ENCODE measurements at places on chromosomes 12 and 14. TPM values are rescaled to one million over a fixed set of nuclear protein-coding genes. Genes with fewer than 3 reads are reported as not detected.

DNA sequence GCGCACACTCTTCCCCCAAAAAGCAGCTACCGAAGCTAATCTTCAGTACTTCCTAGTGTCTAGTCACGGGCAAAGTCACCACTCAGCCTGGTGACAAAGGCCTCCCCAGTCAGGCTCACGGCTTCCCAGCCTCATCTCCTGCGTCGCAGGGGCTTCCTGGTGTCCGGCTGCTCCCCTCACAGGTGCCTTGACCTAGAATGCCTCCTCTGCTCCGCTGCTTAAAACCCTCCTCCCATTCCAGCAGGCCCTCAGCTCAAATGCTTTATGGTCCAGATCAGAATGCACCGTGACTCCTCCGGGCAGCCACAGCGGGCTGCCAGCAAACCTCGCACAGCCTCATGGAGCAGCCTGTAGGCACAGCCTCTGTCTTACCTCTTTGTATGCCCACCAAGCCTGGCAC, 53.1 kb downstream of the PRIMA1 start:
- DNase-seq, result no peak

GRCh38 chr14:92471919-92472318, 41.7 kb upstream of the RIN3 start:
- no peak for DNase-seq

DNA sequence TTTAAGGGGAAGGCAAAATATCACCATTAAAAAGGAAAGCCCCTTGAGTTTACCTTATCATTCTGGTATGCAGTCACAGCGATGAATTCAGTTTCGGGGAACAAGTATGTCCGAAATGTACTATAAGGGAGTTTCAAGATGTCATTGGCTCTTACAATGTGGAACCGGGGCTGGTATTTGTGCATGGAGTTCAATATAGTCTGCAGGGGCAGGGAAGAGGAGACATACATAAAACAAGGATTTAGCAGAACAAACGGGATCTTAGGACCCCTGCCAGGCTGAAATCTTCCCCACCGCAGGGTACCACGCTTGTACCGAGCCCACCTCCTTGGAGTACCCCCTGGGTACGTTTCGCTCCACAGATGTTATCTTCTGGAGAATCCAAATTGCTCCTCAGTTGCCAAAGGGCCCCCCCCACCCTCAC, 4.5 kb downstream of the TBX3 start:
- DNase-seq, result no peak

GRCh38 chr14:88503754-88504406, 50.9 kb downstream of the PTPN21 start:
- DNase-seq, result no peak

GRCh38 chr12:117679776-117680175, 289.0 kb downstream of the KSR2 start:
- DNase-seq, result no peak

- no peak for DNase-seq
These were observed 22.7 kb downstream of the FRMD6 start for GRCh38 chr14:51674294-51675002.

DNA sequence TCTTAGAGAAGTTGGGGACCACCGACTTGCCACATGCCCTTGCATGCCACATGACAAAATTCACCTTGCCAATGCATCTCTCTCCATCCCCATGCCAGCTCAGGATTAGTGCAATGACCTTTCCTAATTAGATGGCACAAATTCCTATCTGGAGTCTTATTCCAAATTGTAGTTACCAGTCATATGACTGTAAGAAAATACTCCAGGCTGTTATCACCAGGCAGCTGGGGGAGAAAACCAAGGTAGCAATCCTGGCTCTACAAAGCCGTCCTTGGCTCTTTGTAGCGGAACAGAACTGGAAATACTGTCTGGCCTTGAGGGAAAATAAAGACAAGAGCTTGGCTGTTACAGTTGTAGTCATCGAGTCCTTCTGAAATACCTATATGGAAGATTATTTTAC, 208.5 kb upstream of the DIO2 start:
- no peak for DNase-seq

- no peak for DNase-seq
These were observed 7.2 kb upstream of the GPR84 start for GRCh38 chr12:54371328-54372112.

- no peak for DNase-seq
These were observed 65.9 kb downstream of the RERG start for GRCh38 chr12:15155271-15155670.

- DNase-seq, result no peak
These were observed 376.0 kb downstream of the ALG10 start for GRCh38 chr12:34398366-34398705.

DNA sequence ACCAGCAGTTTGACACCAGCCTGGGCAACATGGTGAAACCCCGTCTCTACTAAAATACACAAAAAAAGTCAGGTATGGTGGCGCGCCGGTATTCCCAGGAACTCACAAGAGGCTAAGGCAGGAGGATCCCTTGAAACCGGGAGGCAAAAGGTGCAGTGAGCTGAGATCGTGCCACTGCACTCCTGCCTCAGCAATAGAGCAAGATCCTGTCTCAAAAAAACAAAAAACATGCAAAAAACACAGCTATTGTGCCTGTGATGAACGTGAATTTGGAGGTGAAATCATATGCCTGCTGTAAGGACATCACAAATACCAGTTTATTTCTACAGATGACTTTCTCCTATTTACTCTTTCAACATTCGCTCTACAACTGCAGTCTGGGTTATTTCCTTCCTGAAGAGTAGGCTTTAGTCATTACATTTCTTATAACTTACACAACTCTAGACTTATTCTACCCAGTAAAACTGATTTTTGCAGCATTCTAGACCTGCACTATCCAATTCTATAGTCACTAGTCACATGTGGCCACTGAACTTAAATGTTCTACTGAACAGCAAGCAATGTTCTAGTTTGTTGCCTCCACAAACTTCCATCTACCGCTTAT, 48.3 kb downstream of the HNRNPC start:
- DNase-seq, result no peak

DNA sequence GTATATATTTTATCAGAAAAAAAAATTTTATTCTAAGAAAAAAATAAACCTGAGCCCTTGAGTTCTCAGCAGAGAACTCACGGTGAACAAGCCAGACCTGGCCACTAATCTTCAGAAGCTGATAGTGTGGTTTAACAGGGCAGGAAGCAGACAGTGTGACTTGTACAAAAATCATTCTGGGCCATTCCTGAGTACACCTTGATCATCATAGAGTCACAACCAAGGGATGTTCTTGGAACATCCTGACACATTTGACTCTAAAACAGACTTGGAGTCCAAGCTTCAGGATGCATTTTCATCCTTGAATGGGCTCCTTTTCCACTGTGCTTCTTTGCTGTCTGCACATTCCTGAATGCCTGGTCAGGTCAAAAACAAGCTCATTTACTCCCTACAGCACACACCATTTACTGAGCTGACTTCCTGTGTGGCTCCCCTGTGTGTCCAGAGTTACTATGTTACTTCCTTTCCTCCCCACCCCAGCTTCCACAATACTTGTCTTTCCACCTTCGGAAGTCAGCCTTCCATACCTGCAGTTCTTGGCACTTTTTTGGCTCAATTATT, 112.0 kb downstream of the ANO6 start:
- no peak for DNase-seq

DNA sequence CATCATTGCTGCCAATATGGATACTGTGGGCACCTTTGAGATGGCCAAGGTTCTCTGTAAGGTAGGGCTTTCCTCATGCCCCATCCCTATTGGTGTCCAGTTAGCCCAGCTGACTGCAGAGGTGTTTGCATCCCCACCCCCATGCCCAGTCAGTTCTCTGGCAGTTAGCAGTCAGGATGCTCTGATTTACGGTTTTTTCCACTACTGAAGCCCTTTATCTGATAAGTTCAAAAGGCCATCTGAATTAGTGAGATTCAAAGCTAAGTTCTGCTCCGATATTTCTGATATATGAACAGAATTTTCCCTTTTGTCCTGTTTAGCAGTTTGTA, 773 bp downstream of the GMPR2 start:
- no peak for DNase-seq

DNA sequence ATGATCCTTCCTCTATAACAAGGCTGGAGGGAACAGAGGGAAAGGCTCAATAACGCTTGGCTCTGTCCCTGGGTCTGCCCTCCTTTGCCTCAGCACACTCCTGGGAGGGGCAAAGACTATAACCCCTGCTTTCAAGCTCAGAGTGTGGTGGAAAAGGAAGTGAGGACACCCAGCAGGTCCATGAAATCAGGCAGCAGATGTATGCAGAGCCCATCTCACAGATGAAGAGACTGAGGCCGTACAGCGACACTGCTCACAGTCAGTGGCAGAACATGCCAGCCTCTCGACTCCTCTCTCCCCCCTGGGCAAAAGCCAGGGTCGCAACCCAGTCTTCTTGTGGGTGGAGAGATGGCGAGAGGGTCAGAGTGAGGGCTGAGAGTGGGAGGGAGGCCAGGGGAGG, 39.8 kb downstream of the SLC6A12 start:
- no peak for DNase-seq

DNA sequence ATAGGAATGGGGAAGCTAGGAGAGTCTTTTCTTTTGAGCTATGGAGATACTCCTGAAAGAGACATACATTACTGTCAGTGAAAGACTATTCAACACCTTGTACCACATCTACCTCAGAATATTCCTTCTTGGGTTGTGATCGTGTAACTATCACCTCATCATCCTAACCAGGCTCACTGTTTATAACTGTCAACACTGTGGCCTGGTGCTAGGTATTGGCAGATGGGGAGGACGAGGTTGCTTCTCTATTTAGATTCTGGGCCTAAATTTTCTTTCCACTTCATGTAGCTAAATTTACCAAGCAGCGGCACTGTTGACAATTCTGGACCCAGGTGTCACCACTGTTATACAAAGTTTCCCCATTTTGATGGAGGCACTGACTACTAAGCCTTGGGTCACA, 354.4 kb downstream of the NELL2 start:
- no peak for DNase-seq

GRCh38 chr12:90987520-90987919, 17.3 kb downstream of the EPYC start:
- no peak for DNase-seq

Gene PLBD1
- 2.5 TPM for total RNA-seq

Gene ACADS
- total RNA-seq, result 4.2 TPM

Gene PNP
- total RNA-seq, result 3.1 TPM

Gene PARP11
- total RNA-seq, result 17.5 TPM

Gene AGAP2
- 25.6 TPM for total RNA-seq

Gene KCNMB4
- 67.2 TPM for total RNA-seq

Gene NKX2-1
- 0.31 TPM for total RNA-seq

Gene CLEC1A
- total RNA-seq, result 0.62 TPM

Gene C12orf60
- total RNA-seq, result 3.6 TPM

Gene SLC25A21
- total RNA-seq, result 0.78 TPM

Gene LHX5
- total RNA-seq, result not detected

All from occipital lobe (tissue), 3 donors.